ENCODE measurements at places on chromosomes 13 and 19. TPM values are rescaled to one million over a fixed set of nuclear protein-coding genes. Genes with fewer than 3 reads are reported as not detected.

DNA sequence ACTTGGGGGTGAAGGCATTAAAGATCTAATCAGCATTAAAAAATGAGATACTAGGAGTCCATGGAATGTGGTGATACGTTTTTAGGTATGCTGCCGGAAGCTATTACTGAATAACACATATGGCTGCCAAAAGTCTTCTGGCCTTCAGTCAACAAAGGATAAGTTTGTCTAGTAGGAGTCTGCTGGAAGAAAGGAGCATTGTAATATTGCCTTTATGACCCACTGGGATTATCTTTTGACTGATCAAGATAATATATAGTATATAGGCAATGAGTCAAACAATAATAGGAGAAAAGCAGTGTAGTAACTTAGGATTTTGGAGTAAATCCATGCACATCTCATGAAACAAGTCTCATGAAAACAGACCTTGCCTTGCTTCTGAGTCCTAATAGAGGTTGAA is 295.4 kb downstream of the SLITRK6 start:
- no peak for DNase-seq

DNA sequence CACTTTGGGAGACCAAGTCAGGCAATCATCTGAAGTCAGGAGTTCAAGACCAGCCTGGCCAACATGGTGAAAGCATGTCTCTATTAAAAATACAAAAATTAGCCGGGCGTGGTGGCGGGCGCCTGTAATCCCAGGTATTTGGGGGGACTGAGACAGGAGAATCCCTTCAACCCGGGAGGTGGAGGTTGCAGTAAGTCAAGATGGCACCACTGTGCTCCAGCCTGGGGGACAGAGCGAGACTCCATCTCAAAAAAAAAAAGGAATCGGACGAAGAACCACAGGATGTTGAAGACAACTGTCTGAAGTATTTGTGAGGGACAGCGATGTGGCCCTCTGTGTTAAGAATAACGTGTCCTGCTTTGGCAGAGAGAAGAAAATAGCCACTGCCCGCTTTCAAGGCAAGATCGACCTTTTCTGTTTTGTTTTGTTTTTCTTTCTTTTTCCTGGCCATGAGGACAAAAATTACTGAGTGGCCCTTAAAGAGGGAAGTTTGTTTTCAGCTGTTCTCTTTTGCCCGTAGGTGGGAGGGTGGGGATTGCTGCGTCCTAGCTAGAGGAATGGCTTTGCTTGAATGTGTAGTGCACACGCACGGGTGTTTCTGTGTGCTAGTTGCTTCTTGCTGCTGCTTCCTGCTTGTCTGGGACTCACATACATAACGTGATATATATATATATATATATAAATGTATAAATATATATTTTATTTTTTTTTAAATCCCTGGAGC is 6.2 kb upstream of the PRKCG start:
- DNase-seq, result no peak

PAK4 gene
- 29.9 TPM for total RNA-seq

DNA sequence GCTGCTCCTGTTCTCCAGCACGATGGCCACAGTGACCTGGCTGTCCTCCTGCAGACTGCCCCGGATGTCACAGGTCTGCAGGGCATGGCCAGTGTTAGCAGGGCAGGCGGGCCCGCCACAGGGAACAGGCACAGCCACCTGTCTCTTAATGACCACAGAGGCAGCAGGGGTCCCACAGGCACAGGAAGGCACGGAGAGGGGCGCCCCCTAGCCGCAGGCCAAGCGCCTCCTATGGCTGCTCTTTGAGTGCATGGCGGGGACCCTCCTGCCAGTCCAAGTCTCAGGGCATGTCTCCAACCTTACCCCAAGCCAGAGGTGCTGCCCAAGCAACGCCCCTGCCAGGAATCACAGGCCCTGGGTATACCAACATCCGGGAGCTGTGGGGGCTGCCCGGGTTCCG is 14.1 kb downstream of the IZUMO4 start:
- DNase-seq, result no peak

DNA sequence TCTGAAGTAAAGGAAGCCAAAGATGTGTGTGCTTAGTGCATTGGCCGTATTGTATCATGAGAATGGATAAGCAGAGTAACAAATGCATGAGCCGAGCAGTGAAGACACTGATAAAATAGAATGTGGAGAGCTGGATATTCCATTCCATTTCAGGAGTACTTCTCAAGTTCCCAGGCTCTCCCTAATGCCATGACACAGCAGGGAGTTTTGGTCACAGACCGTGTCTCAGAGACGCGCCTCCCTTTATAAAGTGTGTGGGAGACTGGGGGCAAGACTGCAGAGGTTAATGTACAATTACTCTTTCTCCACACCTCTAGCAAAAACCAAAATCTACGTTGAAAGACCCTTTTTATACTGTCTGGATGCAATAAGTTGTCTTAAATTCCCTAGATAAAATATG is 575.6 kb downstream of the EFNB2 start:
- no peak for DNase-seq

GRCh38 chr19:28290963-28291657 is 921.8 kb downstream of the UQCRFS1 start:
- no peak for DNase-seq

PALM gene
- total RNA-seq, result 27.2 TPM

C19orf38 gene
- total RNA-seq, result 0.88 TPM

- DNase-seq, result no peak
Measured at GRCh38 chr19:30877661-30878113, 471.5 kb downstream of the TSHZ3 start.

- DNase-seq, result no peak
Measured at GRCh38 chr13:52936806-52937205, 88.4 kb upstream of the PCDH8 start.

ZNF723 gene
- total RNA-seq, result not detected

TDRD3 gene
- total RNA-seq, result 20.7 TPM

- no peak for DNase-seq
Measured at GRCh38 chr19:8065875-8066261, 13.3 kb downstream of the CCL25 start.

PNMA8C gene
- 1.5 TPM for total RNA-seq

ZNF98 gene
- 0.92 TPM for total RNA-seq

GRCh38 chr19:38494379-38494778 is 60.9 kb downstream of the RYR1 start:
- no peak for DNase-seq

GRCh38 chr13:77883328-77883727 is 35.3 kb downstream of the EDNRB start:
- DNase-seq, result no peak

DNA sequence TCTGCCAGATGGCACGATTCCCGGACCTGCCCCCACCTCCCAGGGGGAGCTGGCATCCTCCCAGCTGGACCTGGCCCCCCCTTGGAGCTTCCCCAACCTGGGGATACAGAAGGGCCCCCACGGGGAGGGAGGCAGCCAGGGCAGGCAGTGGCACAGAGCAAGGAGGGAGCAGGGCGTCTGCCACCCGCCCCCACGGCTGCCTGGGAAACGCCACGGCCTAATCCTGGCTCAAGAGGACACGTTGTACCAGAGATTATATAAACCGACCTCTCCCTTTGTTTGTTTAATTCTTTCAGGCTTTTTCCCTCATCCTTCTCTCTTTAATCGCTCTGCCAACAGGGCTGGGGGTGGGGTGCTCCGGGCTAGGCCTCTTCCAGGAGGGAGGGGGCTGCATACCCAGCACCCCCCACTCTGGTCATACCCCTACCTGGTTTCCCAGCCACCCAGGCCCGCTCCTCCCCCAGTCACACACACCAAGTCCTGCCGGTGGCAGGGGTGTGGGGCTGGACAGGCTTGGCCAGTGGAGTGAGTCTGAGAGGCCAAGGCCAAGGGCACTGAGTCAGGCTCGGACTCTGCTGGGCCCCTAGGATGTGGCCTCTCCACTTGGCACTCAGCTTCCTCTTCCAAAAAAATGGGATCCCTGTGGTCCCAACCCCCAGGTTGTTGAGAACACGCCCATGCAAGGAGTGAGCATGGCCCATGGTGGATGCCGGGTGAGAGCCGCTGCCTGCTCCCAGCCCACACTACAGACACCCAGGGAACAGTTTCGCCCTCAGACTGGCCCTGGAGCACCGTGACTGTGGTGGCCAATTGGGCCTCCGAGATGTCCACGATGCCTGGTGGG is 29.5 kb upstream of the NFIC start:
- DNase-seq, result peak; percentile 89

GRCh38 chr13:105663182-105663581 is 872.3 kb downstream of the EFNB2 start:
- DNase-seq, result no peak

DNA sequence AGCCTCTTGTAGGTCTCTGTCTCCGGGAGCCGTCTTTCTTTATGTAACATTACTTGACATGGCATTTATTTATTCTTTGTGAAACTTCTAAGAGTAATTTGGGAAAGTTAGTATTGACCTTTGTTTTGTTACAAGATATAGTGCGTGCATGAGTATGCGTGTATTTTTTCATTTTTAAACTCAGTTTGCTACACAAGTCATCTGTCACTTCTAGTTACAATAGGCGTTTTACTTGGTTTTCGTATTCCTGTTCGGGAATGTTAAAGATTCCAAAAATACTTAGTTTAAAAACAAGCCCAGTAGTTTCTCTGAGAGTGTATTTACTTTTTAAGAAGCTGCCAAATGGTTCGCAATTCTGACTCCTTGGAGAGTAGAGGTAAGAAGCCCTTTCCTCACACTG is 3.2 kb downstream of the PDS5B start:
- DNase-seq, result no peak

SERP2 gene
- total RNA-seq, result 2.8 TPM

- DNase-seq, result no peak
Measured at GRCh38 chr19:18110609-18111232, 13.1 kb downstream of the MAST3 start.

DNA sequence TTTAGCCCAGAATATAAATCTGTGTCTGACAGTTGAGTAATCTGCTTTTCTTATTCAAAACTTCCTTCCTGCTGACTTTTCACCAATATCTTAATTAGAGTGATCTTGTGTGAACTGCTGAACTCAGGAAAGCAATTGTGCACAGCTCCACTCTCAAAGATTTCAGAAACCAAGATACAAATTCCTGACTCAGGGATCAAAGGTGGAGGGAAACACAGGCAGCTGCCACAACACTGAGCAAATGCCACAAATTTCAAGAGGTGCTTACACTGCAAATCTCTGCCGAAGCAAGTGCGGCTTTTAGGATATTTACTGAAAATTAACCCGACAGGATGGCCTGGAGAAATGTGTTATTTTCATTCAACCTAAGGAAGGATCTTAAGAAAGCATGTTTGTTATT is 111.4 kb downstream of the STOML3 start:
- no peak for DNase-seq

GRCh38 chr13:33262062-33262487 is 23.5 kb downstream of the STARD13 start:
- DNase-seq, result peak; percentile 66

FUT1 gene
- 2.2 TPM for total RNA-seq

GRCh38 chr13:38819053-38819452 is 132.2 kb downstream of the FREM2 start:
- DNase-seq, result no peak

DNA sequence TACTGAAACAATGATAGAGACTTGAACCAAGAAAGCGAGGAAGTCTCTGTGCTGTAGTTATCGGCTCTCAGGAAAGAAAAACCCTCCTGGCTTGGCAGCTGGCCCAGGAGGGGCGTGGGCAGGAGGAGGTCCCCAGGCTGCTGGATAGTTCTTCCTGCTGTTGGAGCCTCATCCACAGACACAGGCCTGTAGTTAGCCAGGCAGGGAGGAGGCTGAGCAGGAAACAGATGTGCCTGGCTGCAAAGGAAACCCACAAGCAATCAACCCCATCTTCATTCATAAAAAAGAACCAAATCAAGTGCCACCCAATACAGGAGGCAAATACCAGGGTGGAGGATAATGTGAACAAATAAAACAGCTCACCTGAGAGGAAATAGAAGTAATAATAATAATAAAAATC is 86.2 kb downstream of the IRS2 start:
- peak; percentile 55 for DNase-seq

DNA sequence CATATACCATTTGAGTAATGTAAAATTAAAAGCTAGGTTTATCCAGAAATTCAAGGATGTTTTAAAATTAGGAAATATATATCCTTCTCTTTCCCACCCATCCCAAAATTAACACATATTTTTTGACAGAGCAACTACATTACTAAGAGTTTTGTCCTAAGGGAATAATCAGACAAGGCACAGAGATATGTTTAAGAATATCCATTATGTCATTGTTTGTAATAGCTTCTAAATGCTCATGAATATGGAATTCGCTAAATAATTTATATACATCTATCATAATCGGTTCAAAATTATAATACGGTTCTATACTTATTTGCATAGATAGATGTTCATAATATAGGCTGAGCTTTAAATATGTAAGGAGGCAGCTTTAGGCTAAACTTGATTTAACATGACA is 9.8 kb downstream of the UBL3 start:
- DNase-seq, result no peak

CAPS gene
- 8.8 TPM for total RNA-seq

GRCh38 chr13:47661076-47661475 is 340.0 kb downstream of the SUCLA2 start:
- DNase-seq, result no peak

LIN7B gene
- total RNA-seq, result 13.2 TPM
